Frontal cortex (tissue), 4 donors: ENCODE measurements at places on chromosomes 7 and 10. TPM values are rescaled to one million over a fixed set of nuclear protein-coding genes. Genes with fewer than 3 reads are reported as not detected.

The C7orf33 gene
- not detected for total RNA-seq

The ATOH7 gene
- total RNA-seq, result 0.41 TPM

The CCL24 gene
- not detected for total RNA-seq

The USP6NL gene
- total RNA-seq, result 35.1 TPM

The HPSE2 gene
- not detected for total RNA-seq

The EGFR gene
- 5.3 TPM for total RNA-seq

The PAXIP1 gene
- 11.0 TPM for total RNA-seq

The LIPN gene
- total RNA-seq, result not detected

The OR13A1 gene
- under 0.01 TPM for total RNA-seq

The CCSER2 gene
- total RNA-seq, result 90.1 TPM

The R3HCC1L gene
- total RNA-seq, result 17.9 TPM

The LIPJ gene
- total RNA-seq, result 3.7 TPM

The TYW1B gene
- 2.0 TPM for total RNA-seq

The CFAP43 gene
- total RNA-seq, result 15.9 TPM

The PGAM2 gene
- total RNA-seq, result 4.5 TPM

The CTAGE4 gene
- 0.41 TPM for total RNA-seq

The NUTM2B gene
- total RNA-seq, result 1.6 TPM

The POLR2J2 gene
- 1.2 TPM for total RNA-seq

The SORBS1 gene
- total RNA-seq, result 90.5 TPM

The MUC12 gene
- 0.41 TPM for total RNA-seq
